Activated T-cell treated with anti-CD3 and anti-CD28 coated beads for 48 hours (primary cell): ENCODE measurements at places on chromosomes 3 and 15.

DNA sequence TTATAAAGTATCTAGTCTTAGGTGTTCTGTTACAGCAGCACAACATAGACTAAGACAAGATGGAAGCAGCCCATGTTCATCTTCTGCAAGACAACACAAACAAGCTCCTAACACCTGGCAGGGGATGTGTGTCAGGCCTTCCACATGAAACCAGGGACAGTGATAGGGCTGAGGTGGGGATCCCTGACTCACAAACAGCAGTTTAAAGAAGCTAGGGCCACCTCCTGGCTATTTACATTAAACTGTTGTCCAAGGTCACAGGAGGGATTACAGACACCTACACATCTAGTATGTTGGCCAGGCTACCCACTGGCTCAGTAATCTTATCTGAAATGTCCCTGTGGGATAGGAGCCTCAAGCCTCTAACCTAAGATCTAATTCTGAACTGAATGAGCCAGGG lies 211.3 kb downstream of the MINAR1 start:
- DNase-seq = no peak

DNA sequence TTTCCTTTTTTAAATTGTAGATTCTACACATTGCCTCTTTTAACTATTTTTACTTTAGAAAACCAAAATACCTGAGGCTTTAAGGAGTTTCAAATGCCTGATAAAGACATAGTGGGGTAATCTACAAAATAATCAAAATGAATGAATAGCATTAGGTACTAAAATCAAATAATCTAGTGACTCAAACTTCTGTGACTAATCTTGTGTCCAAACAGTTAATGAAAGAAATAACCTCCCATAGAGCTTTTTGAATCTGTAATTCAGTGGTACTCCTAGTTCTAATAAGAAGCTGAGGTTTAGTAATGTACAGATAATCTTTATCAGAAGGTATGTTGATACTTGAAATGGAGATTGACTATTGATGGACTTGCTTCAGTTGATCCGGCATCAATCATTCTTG lies 53.0 kb downstream of the DTWD1 start:
- DNase-seq = no peak

GRCh38 chr15:31271224-31271635 lies 55.4 kb upstream of the KLF13 start:
- no peak for DNase-seq

DNA sequence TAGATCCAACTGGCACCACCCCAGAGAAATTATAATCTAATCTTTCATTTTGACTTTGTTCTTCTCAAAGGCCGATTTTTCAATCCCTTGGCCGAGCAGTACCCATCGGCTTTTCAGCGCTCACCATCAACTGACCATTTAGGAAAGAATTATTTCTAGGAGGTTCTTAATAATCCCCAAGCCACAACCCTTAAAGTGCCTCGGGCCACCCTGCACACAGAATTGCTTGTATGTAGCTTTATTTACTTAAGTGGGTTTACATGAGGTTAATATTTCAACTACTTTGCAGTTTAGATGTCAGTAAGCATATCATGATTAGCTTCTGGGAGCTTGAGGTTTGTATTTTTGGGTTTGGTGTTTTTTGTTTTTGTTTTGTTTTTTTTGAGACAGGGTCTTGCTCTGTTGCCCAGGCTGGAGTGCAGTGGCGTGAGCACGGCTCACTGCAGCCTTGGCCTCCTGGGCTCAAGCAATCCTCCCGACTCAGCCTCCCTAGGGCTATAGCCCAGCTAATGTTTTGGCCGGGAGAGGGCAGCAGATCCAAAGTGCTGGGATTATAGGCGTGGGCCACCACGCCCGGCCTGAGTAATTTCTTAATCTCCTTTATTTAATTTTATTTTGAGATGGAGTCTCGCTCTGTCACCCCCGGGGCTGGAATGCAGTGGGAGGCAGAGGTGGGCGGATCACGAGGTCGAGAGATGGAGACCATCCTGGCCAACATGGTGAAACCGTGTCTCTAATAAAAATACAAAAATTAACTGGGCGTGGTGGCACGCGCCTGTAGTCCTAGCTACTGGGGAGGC lies 801 bp upstream of the CDAN1 start:
- no peak for DNase-seq
